Right lobe of liver (tissue), 6 donors: ENCODE measurements at places on chromosomes 4 and X. TPM values are rescaled to one million over a fixed set of nuclear protein-coding genes. Genes with fewer than 3 reads are reported as not detected.

DNA sequence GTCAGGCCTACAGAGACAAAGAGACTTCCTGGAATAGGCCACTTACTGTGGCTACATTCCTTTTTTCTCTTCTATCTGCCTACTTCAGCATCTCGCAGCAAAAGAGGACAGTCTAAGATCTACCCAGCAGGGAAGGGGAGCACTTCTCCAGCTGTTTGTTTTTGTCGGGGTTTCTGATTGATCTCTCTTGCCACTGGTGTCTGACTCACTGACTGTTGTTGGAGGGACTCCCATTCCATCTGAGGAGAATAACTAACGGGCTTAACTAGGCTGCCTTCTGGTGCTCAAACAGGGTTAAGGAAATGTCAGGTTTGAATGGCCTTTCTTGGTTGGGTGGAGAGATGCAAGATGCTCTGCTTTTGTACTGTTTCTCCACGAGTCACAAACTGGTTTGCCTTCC is 100.2 kb upstream of the TMEM164 start:
- no peak for DNase-seq

The NPY1R gene
- total RNA-seq: 5.9 TPM

- no peak for DNase-seq
Observed at GRCh38 chr4:119284876-119285780, 36.8 kb downstream of the FABP2 start.

GRCh38 chr4:5753366-5753765 is 42.4 kb downstream of the EVC start:
- no peak for DNase-seq

- no peak for DNase-seq
Observed at GRCh38 chr4:186121057-186121456, 16.6 kb downstream of the FAM149A start.
